ENCODE measurements at places on chromosomes 4 and X.

DNA sequence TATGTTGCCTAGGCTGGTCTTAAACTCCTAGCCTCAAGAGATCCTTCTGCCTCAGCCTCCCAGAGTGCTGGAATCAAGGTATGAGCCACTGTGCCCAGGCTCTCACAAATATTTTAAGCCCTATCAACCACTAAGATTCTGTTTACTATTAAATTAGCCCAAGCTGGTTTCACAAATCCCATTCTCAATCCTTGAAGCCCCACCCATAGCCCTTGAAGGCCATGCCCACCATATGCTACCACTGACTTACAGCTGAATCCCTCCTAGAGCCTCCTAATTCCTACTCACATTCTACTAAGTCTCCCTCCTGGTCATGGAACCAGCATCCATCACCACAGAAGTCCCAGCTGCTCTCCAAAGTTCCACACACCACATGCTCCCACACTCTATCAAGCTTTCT, 9.7 kb downstream of the GRIPAP1 start:
- no peak for DNase-seq

DNA sequence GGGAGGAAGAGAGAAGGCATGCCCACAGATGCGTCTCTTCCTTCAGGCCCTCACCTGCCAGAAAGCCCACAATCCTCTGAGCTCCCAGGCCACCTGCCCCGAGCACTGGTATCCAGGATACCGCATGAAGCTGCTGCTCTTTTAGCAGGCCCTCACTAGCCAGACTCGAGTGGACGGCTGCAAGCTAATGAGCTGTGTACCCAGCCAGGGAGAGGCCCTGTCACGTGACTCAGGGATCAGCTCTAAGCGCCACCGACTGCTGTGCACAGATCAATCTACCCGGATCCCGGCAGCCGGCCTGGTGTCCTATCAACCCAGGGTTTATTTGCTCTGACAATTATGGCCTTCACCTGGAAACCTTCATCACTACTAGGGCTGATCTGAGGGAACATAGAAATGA, 39.0 kb downstream of the BCOR start:
- DNase-seq, result peak; percentile 88

DNA sequence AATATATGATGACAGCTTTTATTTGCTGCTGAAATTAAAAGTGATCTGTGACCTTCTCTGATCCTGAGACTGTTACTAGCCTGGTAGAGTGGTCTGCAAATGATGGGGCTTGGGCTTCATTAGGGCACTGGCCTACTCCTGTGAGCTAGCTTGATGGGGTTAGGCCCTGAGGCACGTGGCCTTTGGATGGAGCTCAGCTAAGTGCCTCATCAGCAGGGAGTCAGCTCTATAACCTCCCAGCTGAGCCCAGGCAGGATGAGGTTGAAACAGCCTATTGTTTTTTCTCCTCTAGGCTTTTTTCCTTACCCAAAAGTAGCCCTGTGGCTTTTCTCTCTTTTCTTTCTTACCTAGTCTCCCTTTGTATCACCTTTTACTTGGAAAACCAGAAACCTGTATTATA, 92.2 kb downstream of the AFF2 start:
- DNase-seq, result no peak

DNA sequence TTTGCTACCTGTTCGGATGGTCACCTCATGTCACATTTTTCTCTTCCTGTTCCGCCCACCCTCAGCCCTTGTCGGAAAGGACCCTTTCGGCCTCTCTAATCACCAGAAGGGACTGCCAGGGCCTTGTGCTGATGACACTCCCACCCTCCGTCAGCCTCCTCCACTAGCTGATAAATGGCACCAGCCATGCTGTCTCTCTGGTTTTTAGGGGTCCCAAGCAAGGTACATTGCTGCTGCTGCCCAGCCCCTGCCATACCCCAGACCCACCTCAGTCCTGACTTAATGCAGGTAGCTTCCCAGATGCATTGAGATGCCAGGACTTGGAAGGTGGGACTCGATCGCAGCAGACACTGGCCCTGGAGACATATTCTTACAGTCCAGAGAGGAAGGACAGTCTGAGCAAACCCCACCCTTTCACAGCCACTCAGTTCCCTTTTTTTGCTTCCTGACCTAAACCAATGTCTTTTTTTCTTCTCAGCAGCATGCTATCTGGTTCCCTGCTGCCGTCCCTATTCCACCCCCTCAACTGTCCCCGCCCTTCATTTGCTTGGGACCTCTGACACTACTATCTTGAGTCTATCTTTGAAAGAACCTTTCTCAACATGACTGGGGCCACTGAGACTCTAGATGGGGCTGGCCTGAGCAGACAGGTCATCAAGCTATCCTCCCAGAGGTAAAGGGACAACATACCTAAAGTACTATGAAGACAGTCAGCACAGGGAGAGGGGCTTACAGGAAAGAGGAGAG, at the start of gene BTK:
Gene BTK, minus strand, starts transcription at position 397 of the 747 bp plus-strand sequence. CDS start 10,907 bp downstream, outside the sequence.
- DNase-seq, result no peak

DNA sequence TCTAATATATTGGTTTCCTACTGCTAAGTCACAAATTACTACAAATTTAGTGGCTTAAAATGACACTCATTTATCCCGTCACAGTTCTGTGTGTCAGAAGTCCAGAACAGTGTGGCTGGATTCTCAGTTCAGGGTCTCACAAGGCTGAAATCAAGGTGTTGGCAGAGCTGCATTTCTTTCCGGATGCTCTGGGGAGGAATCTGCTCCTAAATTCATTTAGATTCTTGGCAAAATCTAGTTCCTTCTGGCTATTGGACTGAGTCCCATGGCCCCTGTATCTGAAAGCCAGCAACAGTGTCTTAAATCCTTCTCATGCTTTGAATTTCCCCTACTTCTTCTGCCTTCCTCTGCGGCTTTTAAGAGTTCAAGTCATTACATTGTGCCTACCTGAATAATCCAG, 103.1 kb upstream of the BMP3 start:
- DNase-seq, result no peak

DNA sequence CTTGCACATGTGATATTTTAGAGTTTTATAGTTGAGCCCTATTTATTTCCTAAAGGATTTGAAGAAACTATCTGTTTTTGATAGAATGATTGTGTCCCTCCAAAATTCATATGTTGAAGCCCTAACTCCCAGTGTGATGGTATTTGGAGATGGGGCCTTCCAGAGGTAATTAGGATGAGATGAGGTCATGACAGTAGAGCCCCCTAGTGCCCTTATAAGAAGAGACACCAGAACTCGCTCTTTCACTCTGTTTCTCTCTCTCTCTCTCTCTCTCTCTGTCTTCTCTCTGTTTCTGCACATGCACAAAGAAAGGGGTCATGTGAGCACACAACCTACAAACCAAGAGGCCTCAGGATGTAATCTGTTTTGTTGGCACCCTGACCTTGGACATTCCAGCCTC, 921.9 kb upstream of the DIAPH2 start:
- no peak for DNase-seq

DNA sequence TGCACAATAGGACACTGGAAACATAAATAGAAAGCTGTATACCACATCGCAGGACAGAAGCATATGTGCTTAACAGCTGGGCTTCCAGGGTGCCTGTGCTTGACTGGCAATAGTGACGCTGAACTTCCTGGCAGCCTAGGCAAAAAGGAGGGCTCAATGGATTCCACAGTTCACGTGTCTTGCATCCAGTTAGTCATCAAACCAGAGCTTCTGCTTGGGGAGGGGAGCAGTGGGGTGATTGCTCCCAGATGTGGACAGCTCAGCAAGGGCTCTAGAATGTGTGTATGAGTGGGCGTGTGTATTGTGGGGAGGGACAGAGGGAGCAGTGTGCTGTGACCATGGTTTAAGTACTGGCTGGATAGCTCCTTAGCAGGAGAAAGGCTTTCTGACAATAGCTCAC, 2.3 kb downstream of the PRRG3 start:
- no peak for DNase-seq

DNA sequence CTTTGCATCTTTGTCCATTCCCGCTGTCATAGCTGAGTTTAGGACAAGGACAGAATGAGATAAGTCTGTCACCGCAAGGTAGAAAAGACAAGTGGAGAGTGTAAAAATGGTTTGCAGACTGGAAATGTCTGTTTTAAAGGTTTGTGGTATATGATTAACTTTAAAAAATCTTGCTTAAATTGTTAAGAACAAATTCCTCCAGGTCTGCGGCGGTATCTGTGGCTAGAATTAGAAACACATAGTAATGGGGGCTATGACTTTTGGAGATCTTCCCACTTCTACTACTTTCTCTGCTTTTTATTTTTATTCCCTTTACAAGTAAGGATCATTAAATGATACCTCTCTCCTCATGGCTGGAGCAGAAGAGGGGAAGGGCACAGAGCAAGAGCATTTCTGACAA, 92.2 kb downstream of the MID1IP1 start:
- DNase-seq, result no peak

- DNase-seq, result peak; percentile 27
These were observed 48.8 kb downstream of the AFAP1 start for GRCh38 chr4:7890635-7891393.

GRCh38 chr4:113657586-113658233, 103.8 kb downstream of the CAMK2D start:
- DNase-seq, result no peak

DNA sequence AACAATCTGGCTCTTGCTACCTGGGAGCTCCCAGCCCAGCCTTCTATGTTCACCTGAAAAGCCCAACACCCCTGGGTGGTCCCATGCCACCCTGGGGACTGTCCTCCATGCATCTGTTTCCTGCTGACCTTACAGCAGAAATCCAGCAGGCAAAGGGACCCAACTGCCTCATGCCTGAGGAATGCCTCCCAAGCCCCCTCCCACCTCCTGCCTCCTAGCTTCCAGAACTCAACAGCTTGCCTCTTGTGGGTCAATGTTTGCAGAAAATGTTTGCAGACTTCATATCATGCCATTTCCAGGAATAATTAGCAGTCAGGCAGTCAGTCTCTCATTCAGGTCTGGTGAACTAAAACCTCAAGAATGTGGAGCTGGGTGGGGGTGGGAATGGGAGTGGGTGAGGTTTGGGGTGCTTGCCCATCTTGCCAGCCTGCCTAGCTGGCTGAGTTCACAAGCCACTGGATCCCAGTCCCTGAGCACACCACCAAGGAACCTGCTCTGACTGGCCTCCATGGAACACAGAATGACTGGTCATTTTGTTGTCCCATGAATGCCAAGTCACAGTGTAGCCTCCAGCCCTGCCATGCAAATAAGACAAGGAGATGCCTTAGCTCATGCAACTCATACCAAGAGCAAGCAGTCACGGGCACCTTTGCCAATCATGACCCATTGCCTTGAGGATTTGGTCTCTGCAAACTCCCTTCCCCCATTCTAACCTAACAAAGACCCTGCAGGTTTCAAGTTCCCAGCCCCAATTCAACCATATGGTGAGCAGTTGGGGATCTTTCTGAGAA, 12.1 kb upstream of the PLAC1 start:
- DNase-seq, result no peak

GRCh38 chr4:99714179-99714578, 56.6 kb upstream of the C4orf54 start:
- no peak for DNase-seq

GRCh38 chr4:113591982-113592381, 169.6 kb downstream of the CAMK2D start:
- no peak for DNase-seq

DNA sequence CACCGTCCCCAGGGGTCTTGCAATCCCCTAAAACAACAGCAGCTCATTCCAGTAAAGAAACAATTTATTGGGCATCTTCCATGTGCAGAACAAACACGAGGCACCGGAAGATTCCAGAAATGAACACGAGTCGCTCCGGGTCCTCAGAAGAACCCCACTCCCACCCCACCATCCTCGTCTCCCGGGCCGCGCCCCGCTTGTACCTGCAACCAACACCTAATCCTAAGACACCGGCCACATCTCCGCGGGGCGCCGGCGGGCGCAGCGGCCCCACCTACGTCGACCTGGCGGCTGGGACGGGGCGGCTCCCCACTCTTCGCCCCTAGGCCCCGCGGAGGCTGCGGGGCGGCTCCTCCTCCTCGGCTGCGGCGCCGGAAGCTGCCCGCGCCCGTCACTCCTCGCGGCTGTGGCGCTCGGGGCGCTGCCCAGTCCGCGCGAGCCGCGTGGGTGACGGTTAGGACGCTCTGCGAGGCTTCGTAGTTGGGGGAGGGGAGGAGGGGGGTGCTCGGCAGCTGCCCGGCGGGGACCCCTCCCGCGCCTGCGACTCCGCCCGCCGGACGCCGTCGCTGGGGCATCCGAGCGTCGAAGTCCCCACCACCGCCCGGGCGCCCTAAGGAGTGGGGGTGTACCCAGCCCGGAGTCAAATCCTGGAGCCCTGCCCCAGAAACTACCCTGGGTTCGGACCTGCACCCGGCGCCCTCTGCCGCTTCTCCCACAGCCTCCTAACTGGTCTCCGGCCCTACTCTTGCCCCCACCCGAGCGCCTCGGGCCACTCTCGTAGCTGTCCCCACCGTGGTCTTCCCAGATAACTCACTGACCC, at the start of gene CCDC158:
Gene CCDC158, minus strand, starts transcription at position 380 of the 820 bp plus-strand sequence. CDS start 17,934 bp downstream, outside the sequence.
- no peak for DNase-seq

DNA sequence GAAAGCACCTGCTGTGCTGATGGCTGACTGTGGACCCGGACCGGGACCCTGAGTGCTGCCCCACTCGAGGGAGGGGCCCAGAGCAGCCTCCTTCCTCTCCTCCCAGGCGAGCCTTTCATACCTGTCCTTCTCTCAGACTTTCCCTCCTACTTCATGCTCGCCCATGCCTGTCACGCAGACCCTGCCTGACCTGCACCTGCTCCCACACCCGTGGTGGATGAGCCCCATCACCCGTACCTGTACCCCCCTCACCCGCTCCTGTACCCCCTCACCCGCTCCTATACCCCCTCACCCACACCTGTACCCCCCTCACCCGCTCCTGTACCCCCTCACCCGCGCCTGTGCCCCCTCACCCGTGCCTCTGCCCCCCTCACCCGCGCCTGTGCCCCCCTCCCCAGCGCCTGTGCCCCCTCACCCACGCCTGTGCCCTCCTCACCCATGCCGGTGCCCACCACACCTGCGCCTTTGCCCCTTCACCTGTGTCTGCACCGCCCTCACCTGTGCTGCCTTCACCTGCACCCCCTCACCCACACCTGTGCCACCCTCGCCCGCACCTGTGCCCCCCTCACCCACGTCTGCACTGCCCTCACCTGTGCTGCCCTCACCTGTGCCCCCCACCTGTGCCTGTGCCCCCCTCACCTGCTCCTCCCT, 5.8 kb downstream of the MAEA start:
- DNase-seq, result no peak

DNA sequence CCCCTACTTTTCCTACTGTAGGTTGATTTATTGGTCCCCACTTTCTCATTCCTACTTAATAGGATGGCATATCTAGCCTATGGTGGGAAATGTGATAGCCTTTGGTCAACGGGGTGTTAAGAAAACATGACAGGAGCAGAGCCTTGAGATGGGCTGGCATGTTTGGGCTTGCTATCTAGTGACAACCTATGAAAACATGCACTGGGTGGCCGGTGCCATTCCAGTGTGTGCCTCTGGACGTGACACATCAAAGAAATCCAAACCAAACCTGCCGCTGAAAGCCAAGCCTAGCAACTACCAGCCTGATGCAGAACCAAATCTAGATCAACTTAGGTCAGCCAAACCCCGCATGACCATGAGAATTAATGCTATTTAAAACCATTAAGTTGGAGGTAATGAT, 317.6 kb downstream of the DMD start:
- DNase-seq, result no peak
